ENCODE measurements at places on chromosomes 4 and X.

GRCh38 chr4:80201252-80202151 is 4.2 kb downstream of the PRDM8 start:
- peak; percentile 70 for DNase-seq

GRCh38 chr4:86108834-86109233 is 251.0 kb downstream of the MAPK10 start:
- DNase-seq: no peak

GRCh38 chr4:68732653-68733466 is 62.4 kb upstream of the UGT2B15 start:
- no peak for DNase-seq

DNA sequence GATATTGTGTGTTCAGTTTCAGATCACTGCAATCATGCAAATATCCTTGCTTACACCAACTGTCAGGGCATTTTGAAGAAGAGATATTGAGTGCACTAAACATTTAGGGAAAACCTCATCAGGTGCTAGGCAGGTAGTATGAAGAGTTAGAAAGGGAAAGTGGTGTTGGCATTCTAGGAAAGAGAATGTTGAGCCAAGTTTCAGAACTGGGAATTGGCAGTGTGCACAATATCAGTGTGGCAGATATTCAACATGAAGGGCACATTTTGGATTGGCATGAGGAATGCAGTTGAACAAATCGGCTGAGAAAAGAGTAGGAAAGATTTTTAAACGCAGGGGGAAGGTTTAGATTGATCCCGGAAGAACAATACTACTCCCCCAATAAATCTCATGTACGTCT is 43.4 kb upstream of the SMAD1 start:
- no peak for DNase-seq

GRCh38 chr4:158015241-158015640 is 157.6 kb downstream of the GASK1B start:
- no peak for DNase-seq

DNA sequence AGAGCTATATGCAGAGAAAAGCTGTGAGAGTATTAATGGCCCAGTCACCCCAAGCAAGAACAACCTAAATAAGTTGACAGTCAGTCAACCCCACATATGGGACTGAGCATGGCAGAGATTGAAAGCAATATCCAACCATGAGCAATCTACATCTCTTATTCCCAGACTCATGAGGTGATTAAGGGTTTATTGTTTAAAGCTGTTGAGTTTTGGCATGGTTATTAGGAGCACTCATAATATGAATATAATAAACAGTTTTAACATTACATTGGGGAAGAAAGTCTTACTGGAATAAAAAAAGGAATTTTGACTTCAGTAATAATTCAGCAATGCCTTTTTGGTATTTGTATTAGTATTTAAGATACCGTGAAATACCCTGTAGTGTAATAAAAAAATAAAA is 1627.4 kb downstream of the STIM2 start:
- DNase-seq: no peak

DNA sequence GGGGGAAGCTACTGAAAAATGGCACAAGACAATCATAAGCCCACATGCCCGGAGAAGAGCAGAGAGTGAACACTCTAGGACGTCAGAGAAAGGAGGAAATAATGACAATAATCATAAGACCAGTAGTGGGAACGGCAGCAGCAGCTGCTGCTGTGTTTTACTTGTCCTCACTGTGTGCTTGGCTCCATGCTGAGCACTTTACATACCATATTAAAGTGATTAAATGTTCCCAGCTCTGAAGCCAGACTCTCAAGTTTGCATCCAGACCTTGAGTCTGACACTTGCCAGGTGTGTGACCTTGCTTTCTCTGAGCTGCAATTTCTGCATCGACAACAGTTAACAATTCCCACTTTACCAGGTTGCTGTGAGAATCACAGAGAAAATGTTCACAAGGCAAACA is 255.4 kb downstream of the SPANXN1 start:
- no peak for DNase-seq

GRCh38 chrX:38754102-38754790 is 47.0 kb upstream of the MID1IP1 start:
- no peak for DNase-seq

GRCh38 chrX:57453901-57454300 is 137.9 kb upstream of the ZXDB start:
- no peak for DNase-seq

GRCh38 chr4:70818173-70818855 is 21.4 kb downstream of the GRSF1 start:
- DNase-seq: no peak

- DNase-seq: no peak
Measured at GRCh38 chr4:126405369-126405982, 1090.7 kb downstream of the FAT4 start.

Data from activated CD8-positive, alpha-beta memory T cell treated with anti-CD3 and anti-CD28 coated beads for 4 hours (primary cell).